ENCODE measurements at places on chromosomes 3 and 15.

- DNase-seq, result peak; percentile 31
These were observed 37.0 kb downstream of the ITGB5 start for GRCh38 chr3:124850212-124850611.

GRCh38 chr3:72761410-72761809 is 86.8 kb downstream of the SHQ1 start:
- DNase-seq, result no peak

- no peak for DNase-seq
These were observed 450.6 kb upstream of the ARHGEF26 start for GRCh38 chr3:153670577-153670976.

DNA sequence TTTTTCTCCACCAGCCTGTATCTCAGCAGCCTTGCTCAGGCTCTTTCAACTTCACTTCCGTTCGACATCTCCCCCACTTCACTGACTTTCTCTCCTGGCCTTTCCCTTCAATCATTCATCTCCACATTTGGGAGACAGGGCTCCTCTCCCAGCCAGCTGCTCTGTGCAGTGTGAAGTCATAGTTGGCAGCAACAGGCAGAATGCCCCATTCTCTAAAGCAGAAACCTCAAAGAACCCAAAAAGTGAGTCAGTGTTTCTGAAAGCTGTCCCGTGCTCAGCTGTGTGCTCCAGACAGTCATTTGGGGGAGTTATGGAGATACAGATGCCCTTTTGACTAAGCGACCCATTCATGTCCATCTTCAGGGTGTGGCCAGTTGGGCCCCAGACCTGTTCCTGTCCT is 54.3 kb downstream of the NTRK3 start:
- DNase-seq, result peak; percentile 27

DNA sequence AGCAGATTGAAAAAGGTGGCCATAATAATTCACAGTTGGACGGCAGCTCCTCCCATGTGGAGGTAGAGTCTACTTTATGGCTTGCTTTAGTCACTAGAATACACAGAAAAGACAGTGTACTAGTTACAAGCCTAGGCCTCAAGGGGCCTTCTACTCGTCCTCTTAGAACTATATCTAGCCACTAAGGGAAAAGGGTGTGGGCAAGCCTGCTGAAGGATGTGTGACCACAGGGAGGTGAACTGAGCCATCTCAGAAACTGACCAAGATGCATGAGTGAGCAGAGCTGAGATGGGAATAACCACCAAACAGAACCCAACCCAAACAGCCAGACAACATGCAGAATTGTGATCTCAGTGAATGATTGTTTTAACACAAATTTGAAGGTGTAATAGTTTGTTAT is 335.6 kb upstream of the LMCD1 start:
- no peak for DNase-seq

DNA sequence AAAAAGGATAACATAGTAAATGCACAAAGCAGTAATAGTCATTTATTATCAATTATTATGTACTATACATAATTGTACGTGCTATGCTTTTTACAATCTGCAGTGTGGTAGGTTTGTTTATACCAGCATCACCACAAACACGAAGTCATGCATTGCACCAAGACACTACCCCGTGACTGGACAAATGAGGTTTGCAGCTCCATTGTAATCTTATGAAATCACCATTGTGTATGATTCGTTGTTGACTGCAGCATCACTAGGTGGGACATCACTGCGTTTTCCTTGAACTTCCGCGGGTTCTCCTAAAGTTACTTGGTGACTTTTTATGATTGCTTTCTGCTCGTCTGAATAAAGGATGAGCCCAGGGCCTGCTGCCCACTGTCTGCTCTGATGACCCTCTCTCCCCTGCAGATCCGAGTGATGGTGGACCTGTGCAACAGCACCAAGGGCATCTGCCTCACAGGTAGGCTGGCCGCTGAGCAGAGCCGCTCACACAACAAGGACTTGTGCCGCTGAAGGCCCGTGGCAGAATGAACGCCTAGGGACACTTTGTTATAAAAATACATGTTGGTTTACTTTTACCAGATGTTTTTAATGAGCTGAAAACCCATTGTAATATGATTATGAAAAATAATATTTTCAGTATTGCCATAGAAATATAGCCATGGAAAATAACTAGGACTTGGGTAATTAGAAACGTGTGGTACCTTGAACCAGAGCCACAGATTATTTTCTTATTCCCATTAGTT is 35.8 kb downstream of the GLDN start:
- DNase-seq, result peak; percentile 41

DNA sequence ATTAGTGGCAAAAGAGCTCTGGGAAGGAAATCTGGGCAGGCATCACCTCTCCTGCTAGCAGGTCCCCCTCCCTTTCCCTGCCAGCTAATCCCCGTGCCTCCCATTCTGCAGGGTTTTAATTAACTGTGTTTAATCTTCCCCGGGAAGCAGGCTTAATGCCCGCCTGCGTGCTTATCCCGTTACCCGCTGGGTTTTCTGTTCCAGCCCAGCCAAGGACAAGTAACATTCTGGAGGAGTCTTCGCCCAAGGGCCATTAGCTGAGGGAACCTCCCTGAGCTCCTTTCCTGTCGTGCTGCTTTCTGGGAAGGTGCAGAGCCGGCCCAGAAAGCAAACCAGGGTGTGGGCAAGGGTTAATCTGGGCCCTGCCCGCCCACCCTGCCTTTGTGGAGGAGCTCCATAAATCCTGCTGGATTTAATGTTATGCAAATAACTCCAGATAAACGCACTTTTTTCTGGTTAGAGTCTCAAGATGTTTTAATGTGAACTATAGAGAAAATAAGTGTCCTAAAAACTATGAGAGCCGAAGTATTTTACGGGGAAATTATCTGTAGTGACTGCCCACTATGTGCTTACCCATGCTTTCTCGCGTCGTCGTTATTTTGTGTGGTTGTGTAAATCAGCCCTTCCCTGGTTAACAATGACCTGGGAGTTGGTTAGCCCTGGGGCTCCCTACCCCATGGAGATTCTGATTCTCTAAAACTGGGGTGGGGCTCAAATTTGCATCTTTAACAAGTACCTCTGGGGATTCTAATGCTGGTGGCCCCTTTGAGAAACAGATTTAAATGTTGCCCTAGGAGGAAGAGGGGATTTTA is 25.9 kb downstream of the TRIM71 start:
- DNase-seq, result no peak

DNA sequence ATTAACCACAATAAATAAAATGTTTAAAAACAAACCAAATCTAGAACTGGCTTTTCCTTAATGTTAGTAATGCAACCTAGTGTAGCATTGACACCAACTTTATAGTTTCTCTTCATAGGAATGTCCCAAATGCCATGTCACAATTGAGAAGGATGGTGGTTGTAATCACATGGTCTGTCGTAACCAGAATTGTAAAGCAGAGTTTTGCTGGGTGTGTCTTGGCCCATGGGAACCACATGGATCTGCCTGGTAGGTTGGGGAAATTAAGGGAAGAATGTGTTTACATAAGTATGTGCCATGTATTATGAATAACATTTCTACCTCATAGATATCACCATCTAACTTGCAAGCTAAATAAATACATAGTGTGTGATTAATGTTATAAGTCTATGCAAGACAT is 84.4 kb upstream of the GOLGA6B start:
- DNase-seq, result no peak

DNA sequence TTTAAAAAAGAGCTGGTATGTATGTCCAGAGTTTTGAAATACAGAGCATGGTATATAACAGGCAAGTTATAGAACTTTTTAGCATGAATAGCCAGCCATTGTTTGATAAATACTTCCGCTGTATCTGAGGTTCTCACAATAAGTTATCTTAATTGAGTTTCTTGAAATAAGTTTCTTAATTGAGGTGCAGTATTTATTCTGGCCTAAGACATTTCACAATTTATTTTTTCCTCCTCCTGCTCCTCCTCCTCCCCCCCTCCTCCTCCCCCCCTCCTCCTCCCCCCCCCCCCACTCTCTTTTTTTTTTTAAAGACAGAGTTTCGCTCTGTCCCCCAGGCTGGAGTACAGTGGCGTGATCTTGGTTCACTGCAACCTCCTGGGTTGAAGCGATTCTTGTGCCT is 83.4 kb downstream of the VPS8 start:
- no peak for DNase-seq

DNA sequence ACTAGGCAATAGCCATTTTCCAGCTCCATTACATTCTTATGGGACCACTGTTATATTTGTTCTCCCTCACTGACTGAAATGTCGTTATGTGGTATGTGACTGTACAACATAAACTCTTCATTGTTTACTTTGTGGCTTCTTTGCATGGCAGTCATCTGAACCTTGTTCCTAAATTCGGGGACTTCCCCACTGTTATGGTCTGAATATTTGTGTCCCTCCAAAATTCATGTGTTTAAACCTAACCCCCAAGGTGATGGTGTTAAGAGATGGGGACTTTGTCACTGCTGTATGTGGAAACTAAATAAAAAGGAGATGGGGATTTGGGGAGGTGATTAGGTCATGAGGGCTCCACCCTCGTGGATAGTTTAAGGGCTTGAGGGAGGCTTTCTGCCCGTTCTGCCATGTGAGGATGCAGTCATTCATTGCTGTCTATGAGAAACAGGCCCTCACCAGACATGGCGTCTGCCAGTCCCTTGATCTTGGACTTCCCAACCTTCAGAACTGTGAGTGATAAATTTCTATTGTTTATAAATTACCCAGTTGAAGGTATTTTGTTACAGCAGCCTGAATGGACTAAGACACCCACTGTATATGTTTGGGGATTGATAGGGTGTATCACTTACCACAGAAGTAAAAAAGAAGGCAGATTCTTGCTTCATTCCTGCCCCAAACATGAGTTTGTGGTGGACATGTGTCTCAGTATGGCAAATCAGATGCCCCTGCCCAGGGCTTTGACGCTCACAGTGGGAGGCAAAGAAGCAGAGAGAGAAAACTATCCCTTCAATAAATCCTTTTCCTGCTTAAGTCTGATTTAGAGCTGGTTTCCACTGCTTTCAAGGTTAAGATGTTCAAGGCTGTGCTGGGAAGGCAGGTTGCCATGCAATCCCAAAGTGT is 138.0 kb upstream of the UBE2E1 start:
- no peak for DNase-seq

- peak; percentile 89 for DNase-seq
These were observed 51.7 kb downstream of the PHLDB2 start for GRCh38 chr3:111910806-111911205.

GRCh38 chr15:82045179-82045891 is 483 bp downstream of the MEX3B start:
- DNase-seq, result peak; percentile 33

- peak; percentile 12 for DNase-seq
These were observed 39.7 kb downstream of the ARHGEF3 start for GRCh38 chr3:56761887-56762651.

DNA sequence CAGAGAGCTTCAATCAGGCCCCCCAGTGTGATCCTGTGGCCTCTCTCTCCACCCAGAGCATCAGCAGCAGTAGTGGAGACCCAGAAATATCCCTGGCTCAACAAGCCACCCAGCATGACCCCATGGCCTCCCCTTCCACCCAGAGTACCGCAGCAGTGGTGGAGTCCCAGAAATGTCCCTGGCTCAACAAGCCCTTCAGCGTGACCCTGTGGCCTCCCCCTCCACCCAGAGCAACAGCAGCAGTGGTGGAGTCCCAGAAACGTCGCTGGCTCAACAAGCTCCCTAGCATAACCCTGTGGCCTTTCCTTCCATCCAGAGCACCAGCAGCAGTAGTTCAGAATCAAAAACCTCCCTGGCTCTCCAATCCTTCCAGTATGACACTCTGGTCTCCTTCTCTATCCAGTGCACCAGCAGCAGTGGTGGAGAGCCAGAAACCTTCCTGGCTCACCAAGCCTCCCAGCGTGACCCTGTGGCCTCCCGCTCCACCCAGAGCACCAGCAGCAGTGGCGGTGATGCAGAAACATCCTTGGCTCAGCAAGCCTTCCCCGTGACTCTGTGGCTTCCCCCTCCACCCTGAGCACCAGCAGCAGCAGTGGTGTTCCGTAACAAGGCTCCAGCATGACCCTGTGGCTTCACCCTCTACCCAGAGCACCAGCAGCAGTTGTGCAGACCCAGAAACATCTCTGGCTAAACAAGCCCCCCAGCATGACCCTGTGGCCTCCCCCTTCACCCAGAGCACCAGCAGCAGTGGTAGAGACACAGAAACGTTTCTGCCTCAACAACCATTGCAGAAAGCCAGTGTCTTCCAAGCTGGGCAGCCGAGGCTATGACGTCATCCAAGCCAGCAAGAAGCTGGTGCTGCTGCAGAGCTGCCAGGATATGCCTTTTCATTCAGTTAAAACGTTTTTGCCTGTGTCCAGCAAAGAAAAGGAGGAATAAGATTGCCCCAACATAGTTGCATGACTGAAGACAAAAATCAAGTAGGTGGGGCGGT is 61.3 kb upstream of the TAMM41 start:
- DNase-seq, result peak; percentile 1

- no peak for DNase-seq
These were observed 53.5 kb downstream of the ZPLD1 start for GRCh38 chr3:102488331-102488730.

DNA sequence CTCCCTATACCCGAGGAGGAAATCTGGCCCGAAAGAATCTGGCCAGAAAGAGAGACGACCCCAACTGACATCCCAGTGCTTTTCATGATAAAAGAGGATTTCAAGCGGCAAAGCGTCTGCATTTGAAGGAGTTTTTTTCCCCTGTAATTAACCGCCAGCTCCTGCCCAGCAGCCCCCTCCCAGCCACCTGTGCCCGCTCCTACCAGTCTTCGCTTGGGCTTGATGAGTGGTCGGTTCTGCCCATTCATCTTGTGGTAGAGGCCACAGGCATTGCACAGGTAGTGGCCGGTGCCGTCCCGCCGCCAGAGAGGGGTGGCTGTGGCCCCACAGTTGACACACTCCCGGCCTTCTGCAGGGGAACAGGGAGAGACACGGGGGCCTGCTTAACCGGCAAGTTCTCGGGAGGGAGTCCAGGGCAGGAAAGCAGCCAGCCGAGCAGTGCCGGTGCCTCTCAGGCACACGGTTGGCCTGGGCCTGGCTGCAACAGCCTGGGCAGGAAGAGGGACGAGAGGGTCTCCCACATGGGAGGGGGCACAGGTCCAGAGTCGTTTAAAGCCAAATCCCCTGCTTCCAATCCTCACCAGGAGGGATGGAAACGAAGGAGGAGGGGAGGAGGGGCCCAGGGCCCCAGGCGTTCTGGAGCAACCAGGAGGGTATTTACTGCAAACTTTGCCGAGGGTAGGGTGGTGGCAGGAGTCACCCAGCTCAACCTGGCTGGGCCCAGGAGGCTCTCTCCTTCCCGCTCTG is 9.2 kb downstream of the GATA2 start:
- no peak for DNase-seq

GRCh38 chr15:55267401-55268175 is 22.0 kb downstream of the RAB27A start:
- DNase-seq, result peak; percentile 58

- DNase-seq, result peak; percentile 29
These were observed 87.6 kb downstream of the DPH6 start for GRCh38 chr15:35458176-35458856.

- DNase-seq, result no peak
These were observed 5.2 kb upstream of the WNT7A start for GRCh38 chr3:13884851-13885703.

DNA sequence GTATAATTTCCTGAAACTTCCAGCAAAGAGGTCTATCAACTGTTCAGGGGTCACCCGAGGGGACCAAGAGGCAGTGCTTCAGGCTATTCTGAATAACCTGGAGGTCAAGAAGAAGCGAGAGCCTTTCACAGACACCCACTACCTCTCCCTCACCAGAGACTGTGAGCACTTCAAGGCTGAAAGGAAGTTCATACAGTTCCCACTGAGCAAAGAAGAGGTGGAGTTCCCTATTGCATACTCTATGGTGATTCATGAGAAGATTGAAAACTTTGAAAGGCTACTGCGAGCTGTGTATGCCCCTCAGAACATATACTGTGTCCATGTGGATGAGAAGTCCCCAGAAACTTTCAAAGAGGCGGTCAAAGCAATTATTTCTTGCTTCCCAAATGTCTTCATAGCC is 6.8 kb downstream of the GCNT3 start:
- no peak for DNase-seq

GRCh38 chr3:50388720-50389413 is 29.5 kb upstream of the TMEM115 start:
- DNase-seq, result no peak

Measured in fibroblast of upper back skin (primary cell).